NCI-H1048 (cell line): ENCODE measurements at places on chromosomes 3 and 15.

- no peak for DNase-seq
Measured at GRCh38 chr15:25797035-25797434, 66.1 kb downstream of the ATP10A start.

GRCh38 chr3:175258763-175259162 is 399.6 kb downstream of the NAALADL2 start:
- DNase-seq = no peak

DNA sequence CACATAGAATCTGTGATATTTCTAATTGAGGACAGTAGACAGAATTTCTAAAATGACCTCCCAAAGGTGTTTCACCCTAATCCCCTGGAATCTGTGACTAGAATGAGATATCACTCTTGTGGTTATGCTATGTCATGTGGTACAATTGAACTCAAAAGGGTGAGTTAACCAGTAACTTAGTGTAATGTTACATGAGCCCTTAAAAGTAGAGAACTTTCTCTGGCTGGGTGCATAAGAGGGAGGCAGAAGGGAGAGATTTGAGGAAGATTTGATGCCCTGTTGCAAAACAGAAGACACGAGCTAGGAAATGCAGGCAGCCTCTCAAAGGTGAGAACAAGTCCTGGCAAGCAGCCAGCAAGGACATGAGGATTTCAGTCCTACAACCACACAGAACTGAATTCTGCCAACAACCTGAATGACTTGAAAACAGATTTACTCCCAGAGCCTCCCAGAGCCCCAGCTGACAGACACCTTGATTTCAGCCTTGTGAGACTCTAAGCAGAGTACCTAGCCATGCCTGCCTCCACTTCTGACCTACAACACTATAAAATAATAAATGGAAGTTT is 160.3 kb downstream of the MTHFS start:
- no peak for DNase-seq

- no peak for DNase-seq
Measured at GRCh38 chr3:127670761-127671522, 1.8 kb upstream of the ABTB1 start.

DNA sequence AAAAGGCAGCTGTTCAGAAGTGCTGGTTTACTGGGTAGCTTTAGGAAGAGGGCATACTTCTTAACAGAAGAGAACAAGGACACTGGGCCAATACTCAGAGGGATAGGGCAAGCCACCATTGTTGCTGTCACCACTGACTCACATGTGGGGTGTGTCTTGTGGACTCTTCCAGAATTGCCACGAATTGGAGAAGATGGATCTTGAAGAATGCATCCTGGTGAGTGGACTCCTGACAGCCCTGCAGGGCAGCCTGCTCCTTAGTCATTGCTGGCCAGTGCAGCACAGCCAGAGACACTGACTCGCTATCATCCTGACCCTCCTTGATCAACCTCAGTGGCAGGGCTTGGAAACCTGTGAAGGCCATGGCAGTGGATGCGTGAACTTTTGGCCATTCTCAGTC is 62.3 kb downstream of the UBP1 start:
- no peak for DNase-seq

- no peak for DNase-seq
Measured at GRCh38 chr15:83108266-83109219, 1.1 kb downstream of the TM6SF1 start.

- DNase-seq = no peak
Measured at GRCh38 chr3:150223558-150223957, 184.5 kb upstream of the TSC22D2 start.

DNA sequence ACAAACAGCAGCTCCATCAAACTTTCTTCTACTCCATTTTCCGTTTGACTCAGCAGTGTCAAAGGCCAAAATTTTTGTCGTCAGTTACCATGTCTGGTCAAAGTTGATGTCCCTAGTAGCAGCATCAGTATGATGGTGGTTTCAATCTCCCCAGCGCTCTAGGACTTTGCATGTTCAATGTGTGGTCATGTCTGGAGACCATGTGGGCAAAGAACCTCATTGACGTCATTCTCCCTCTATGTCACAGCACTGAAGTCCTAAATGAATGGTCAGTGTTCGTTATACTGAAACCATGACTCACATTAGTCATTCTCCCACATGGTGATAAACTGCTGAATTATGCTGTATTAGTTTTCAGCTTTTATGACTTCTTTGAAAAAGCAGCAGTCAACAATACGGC is 23.2 kb downstream of the SHC4 start:
- no peak for DNase-seq

- DNase-seq = no peak
Measured at GRCh38 chr3:56894881-56895431, 93.2 kb upstream of the ARHGEF3 start.

GRCh38 chr3:105584003-105584790 is 217.5 kb downstream of the ALCAM start:
- DNase-seq = no peak

GRCh38 chr3:136055491-136055890 is 90.0 kb downstream of the PPP2R3A start:
- DNase-seq = no peak

- no peak for DNase-seq
Measured at GRCh38 chr3:87674397-87675161, 384.2 kb downstream of the CGGBP1 start.

DNA sequence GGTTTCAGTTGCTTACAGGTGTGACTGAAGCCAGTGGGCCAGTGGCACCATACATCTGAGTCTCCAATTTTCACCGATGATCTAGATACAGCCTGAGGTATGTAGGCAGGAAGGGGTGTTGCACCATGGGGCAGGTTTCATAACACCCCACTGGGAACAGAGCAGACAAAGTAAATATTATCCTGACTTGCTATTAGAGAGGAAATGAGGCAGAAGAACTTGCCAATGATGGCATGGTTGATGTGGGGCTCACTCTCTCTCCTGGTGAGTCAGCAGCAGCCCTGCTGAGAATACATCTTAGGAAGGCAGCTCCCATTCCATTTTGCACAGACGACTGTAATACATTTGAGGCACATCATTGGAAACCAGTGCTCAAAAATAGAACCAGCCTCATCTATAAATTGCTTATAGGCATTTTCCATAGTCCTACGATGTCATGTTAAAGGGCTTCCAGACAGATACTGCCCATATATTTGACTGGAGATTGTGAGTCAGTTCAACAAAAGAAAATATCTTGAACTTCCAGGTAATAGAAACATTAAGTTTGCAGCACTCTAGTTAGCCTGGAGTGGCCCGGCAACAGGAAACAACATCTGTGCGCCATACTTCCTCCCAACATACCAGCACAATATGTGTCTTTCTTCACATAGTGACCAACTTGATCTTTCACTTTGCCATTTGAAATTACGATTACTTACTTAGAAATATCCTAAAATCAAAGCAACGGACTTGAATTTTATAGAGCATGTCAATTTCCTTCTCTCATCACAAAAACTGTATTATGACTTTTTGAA is 175.5 kb downstream of the NECTIN3 start:
- no peak for DNase-seq

DNA sequence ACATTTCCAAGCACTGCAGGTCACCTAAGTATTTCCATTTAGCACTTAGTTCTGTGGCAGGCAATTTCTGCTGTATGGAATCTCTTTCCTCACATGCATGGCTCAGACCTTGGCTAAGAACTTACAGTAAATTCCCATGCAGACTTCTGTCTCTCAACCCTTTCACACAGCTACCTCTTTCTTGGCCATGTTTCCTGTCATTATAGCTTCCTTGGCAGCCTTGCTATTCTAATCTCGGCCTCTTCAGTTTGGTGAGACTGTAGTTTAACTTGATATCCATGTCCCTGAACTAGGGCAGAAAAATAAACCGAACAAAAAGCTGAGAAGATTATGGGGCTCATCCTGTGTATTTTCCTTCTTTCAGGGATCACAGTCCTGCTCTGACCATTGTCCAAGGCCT is 96.0 kb downstream of the SPATA16 start:
- DNase-seq = no peak

DNA sequence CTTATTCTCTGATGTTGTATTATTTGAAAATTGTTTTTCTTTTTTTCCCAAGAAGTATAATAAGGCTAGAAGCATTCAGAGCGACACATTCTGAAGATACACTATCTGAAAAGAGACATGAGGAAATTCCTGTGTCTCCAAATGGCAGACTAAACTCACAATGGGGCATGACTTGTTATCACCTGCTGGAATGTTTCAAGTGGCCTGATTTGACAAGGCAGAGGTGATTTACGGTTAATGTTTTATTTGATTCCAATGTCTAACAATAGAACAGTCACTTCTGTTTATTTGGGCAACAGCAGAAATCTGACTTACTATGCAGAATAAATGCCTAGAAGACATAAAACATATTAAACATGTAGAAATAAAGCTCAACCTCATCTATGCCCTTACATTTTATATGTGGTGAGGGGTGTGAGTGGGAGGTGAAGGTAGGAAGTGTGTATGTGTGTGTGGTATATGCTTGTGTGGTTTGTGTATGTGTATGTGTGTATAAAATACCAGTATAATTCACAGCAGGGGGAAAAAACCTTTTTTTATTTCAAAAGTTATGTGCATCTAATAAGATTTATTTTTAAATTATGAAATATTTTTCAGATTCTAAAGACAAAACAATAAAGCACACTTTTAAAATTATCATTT is 1051.7 kb downstream of the ROBO2 start:
- no peak for DNase-seq
